ENCODE measurements at places on chromosomes 1 and 21.

DNA sequence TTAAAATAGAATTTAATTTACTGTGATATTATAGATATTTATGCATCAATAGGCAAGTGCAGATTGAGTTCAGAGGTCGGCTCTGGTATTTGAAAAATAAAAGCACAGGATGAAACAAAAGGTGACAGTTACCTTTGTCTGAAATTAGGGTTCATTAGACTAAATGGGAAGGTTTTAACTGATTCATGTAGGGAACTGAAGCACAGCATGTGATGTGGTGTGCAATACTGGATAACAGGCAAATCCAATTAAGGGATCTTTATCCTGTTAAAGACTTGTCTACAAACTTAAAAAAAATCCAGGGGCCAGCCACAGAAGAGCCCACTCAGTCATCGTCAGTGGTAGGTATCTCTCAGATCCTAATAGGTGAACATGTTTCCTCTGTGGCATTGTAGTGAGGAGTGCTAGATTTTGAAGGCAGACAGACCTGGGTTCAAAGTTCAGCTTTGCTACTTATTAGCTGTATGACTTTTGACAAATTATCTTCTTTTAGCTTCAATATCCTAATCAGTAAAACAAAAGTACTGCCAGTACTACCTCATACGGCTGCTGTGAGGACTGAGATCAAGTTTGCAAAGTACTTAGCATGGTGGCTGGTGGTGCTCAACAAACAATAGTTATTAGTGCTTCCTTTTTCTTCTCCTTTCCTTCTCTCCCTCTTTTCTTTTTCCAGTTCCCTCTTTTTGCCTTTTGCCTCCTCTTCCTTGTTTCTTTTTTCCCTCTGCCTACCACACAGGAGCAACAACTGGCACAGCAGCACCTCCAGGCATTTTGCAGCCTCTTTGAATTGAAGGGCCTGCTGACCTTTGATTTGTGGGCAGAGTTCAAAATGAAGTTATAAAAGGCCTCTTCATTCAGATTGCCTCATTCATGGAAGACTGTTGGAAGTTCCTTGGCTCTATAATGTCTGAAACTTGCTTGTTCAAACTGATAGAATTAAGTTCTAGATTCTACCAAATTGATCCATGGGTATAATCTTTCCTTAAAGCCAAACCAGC lies 44.9 kb upstream of the FOXD3 start:
- DNase-seq = no peak

GRCh38 chr1:157177733-157178394 lies 39.7 kb upstream of the ETV3 start:
- no peak for DNase-seq

GRCh38 chr1:197224160-197224559 lies 43.9 kb upstream of the CRB1 start:
- no peak for DNase-seq

- DNase-seq = no peak
These were observed 1.2 kb downstream of the HSPG2 start for GRCh38 chr1:21935891-21936365.

DNA sequence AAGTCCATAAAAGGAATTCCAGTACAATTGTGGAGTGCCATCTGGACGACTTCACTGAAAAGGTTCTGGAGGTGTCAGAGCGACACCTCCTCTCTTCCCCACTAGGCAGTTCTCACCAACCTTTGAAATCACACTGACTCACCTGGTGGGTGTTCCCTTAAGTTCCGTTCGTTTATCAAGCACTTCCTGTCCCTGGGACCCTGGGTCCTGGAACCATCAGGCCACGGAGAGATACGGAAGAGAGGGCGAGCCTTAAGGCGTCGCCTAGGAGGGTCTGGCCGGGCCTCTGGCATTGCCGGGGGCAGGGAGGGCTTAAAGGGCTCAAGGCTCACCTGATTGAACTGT lies 317 bp downstream of the SPAG17 start:
- no peak for DNase-seq

- DNase-seq = no peak
These were observed 2.0 kb upstream of the TTC24 start for GRCh38 chr1:156577550-156577949.

DNA sequence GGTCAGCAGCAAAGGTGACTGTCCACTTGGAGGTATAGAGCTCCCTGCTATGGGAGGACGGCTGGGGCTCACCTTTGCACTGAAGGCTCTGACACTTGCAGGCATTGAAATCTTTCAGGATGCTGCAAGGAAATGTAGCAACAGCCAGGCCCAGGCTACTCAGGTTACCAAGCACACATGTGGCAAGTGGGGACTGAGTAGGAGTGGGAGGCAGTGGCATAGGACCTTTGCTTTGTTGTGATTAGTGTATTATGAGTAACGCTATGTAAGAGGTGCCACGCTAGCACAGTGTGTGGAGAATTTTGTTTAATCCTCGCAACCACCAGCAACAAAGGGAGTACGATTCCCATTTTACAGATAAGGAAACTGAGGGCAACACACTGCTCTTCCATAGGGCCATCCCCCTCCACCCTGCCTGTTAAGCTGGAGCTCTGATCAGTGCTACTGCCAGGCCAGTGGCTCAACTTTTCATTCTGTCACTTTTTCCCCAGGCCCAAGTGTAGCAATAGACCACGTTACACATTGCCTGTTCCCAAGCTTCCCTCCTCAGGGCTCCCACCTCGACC lies 21.2 kb downstream of the TMEM63A start:
- no peak for DNase-seq

GRCh38 chr1:87588495-87588894 lies 259.8 kb downstream of the LMO4 start:
- DNase-seq = no peak

- no peak for DNase-seq
These were observed 58.8 kb upstream of the MAP1LC3C start for GRCh38 chr1:242057745-242058115.

GRCh38 chr1:112344754-112345423 lies 51.1 kb upstream of the CTTNBP2NL start:
- DNase-seq = no peak

DNA sequence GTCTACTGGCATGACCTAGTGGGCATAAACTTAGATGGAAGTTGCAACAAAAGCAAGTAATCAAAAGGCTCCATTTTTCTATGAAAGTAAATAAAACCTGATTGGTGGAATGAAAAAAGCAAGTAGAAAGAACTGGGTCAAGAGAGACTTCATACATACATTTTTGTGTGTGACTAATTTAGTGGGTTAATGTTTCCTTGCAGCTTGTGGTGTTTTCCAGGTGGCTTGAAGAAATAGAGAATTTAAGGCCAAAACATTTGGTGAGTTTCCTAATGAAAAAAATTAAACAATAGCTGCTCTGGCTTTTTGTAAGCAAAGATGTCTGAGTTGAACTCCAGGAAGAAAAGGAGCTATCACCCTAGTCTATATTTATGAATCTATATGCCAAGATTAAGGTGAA lies 71.0 kb downstream of the ZC3H11B start:
- no peak for DNase-seq

GRCh38 chr1:113934511-113935055 lies 5.5 kb downstream of the HIPK1 start:
- no peak for DNase-seq

DNA sequence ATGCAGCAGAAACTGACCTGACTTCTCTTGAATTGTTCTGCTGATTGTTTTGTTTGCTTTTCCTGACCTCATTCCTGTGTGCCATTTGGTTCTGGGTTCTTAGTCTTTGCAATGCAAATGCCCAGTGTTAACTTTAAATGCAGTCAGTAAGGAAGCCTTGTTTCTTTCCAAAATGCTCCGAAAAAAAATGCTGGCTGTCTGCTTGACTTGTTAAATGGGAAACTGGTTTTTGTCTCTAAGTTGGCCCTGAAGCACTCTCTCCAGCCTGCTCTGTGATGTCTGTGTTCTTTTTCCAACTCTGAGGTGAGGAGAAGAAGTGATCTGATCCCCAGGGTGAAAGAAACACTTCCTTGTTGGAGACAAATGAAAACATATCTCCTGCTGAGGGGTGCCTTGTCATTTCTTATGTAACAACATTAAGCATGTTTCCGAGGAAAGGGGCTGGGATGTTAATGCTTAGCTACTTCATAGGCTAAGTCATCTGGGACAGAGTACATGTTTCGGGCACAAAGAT lies 256.3 kb upstream of the ADGRL4 start:
- no peak for DNase-seq

DNA sequence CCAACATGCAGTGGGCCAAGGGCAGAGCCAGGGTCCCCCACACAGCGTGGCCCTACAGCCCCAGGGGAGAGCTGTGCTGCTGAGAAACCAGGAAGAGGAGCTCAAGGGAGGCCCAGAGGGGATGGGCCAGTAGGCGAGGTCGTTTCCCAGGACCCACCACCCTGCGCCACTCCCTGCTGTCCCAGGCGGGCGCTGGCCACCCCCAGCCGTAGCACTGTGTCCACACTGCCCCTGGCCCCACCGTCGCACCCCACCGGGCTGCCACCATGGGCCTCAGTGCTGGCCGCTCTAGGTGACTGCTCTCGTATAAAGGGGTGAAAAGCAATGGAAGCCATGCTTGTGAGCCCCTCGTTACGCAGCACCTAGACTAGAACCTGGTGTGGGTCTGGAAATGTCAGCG lies 22.4 kb downstream of the NADK start:
- DNase-seq = no peak

DNA sequence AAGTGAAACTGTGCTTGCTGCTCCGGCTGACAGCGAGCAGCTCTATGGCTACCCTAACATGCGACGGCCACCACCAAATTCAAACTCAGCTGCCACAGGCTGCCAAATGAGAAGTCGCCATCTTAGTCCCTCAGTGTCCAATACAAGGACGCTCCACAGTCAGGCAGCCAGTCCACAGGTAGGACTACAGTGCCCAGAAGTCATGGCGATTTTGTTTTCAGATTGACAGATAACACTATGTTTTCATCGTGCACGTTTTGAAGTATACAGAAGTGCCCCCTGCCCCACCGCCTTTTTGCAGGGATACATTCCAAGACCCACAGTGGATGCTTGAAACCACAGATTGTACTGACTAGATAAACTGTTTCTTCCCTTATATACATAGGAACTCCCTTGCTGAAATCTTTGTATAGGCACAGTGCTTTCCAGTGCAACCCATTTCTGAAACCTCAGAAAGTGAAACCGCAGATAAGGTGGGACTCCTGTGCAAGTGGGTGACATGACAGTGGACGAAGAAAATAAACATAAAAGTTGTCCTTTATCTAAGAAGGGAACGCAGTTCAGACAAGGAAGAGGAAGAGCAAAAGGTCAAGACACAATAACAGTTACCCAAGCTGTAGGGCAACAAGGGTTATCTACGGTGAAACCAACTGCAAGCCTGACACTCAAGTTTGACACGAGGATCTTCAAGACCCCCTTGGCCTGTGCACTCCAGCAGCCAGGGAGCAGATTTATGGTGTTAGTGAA lies 52.2 kb downstream of the STX6 start:
- no peak for DNase-seq

GRCh38 chr1:6501279-6501813 lies 9.9 kb upstream of the PLEKHG5 start:
- DNase-seq = no peak

DNA sequence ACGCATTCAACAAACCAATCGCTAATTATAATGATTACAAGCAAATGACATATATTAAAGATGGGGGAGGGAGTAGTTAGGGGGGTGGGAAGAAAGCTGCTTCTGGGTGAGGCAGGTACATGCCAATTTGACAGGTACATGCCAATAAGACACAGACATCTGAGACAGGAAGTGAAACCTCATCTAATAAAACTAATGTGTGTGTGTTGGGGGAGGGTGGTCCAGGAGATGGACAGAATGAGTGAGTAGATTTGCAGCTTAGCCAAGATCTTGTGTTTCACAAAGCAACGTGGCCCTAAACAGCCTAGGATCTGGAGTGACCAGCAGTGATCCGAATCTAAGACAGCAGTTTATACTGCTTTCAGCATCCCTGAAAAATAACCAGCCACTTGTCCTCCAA lies 10.8 kb downstream of the CFAP45 start:
- no peak for DNase-seq

DNA sequence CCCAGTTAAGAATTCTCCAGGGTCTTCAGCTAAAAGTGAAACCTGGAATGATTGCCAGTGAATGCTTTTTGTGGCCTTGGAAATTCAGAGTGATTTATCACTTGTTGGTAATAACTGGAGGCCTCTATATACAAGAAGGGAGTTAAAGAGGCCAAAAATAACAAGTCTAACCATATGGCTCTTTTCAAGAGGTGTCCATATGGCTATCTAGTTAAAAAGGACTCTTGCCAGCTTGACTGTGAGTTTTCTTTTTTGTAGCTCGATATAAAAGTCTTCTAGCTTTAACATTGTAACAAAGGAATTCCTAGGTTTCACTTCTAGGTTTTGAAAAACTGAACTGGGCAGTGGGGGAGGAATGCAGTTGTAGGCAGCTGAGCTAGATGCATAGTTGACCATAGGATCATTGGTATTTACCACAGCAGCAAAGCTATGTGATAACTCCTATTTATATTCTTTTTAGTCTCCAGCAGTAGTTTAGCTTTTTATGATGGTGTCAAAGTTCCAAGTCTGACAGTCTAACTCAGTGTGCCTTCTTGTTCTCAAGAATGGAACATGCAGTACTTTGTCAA lies 44.4 kb downstream of the CACHD1 start:
- DNase-seq = no peak

DNA sequence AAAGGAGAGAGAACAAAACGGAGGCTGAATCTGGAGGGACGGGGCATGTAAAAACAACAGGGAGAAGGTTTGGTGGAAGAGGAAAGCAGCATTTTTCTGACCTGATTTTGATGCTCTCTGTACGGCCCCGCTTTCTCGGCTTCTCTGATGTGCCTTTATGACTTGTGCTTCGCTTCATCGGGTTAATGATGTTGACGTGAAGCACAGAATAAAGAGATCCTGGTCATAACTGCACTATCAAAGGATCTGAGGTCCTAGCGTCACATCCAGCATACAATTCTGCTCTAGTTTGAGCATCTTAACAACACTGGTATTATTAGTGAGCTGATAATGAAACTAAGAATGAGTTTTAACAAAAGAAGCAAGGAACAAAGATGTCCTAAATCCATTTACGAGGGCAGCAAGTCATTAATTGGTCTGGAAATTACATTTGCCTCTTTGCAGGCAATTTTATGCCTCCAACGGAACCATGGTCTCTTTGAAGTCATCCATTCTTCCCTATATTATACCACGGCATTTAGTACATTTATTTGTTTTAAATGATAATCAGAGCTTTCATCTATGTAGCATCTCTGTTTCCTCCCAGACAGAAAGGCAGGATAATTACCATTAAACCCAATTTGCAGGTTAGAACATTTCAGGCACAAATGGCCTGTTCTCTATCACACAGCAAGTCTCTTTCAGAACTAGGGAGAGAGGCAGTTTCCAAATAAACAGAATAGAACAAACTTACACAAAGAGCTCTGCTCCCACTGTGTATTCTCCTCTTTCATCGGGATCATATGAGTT lies 45.3 kb upstream of the B3GALNT2 start:
- no peak for DNase-seq
